T-helper 17 cell (primary cell): ENCODE measurements at places on chromosomes 6 and 20. TPM values are rescaled to one million over a fixed set of nuclear protein-coding genes. Genes with fewer than 3 reads are reported as not detected.

Gene ADGRF5
- total RNA-seq: not detected

Gene DBNDD2
- 10.7 TPM for total RNA-seq

Gene UNC5CL
- total RNA-seq: 4.2 TPM

Gene POU5F1
- total RNA-seq: not detected

Gene SCUBE3
- not detected for total RNA-seq

Gene TTBK1
- 0.16 TPM for total RNA-seq

- no peaks in the 10 kb centered on the region for H3K27me3 ChIP-seq
- DNase-seq: no peak
- no peaks in the 10 kb centered on the region for H3K36me3 ChIP-seq
- peaks cover 42% of the 10 kb centered on the region for H3K4me1 ChIP-seq
- peak overlapping the region; percentile 67 for H3K27ac ChIP-seq
Measured at GRCh38 chr6:87723170-87724078, 21.4 kb upstream of the AKIRIN2 start.

GRCh38 chr20:9523636-9524035, 9.2 kb downstream of the LAMP5 start:
- no peaks in the 10 kb centered on the region for H3K36me3 ChIP-seq
- DNase-seq: no peak
- H3K27me3 ChIP-seq: peaks cover 3% of the 10 kb centered on the region
- no peaks in the 10 kb centered on the region for H3K4me1 ChIP-seq

GRCh38 chr6:4924661-4925271, 79.1 kb downstream of the RPP40 start:
- no peak for DNase-seq
- peaks cover 15% of the 10 kb centered on the region for H3K4me1 ChIP-seq
- H3K36me3 ChIP-seq: peaks cover 2% of the 10 kb centered on the region
- H3K27ac ChIP-seq: no peak overlapping the region
- H3K4me3 ChIP-seq: no peak overlapping the region

GRCh38 chr6:10441004-10441654, 26.3 kb upstream of the TFAP2A start:
- DNase-seq: no peak
- H3K4me3 ChIP-seq: no peak overlapping the region

- H3K27me3 ChIP-seq: no peaks in the 10 kb centered on the region
- DNase-seq: no peak
- peaks cover 10% of the 10 kb centered on the region for H3K4me1 ChIP-seq
Measured at GRCh38 chr6:111173946-111174345, 86.6 kb downstream of the SLC16A10 start.

GRCh38 chr6:146666909-146667308, 68.1 kb downstream of the ADGB start:
- no peak for DNase-seq
- H3K4me1 ChIP-seq: no peaks in the 10 kb centered on the region
- H3K4me3 ChIP-seq: no peak overlapping the region
- no peaks in the 10 kb centered on the region for H3K36me3 ChIP-seq

DNA sequence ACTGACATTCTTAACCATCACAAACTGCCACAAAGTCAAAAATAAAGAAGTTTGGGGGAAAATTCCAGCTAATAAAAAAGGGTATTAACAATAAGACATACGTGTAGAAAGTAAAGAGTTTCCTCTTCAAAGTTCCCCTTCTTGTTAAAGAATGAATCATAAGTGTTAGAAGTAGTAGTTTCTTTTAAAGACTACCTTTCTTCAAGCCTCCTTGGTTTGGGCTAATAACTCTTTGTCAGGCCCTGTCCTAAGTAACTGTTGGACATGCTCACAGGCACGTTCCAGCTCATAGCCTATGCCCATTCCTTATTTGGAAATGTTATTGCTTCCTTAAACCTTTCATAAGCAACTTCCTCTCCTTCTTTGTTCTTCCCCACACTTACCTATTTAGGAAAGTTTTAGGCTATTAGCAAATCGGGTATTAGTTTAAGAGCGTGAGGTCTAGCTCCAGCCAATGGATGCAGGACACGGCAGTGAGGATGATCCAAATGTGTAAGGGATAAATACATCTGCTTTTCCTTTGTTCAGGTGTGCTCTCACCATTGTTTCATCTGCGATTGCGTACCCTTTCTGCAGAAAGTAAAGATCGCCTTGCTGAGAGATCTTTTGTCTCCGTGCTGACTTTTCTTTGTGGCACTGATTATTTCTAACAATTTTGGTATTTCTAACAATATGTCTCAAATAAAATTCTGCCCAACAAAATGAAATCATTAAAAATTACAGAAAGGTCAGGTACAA, 64.9 kb downstream of the CHD6 start:
- no peak for DNase-seq
- no peak overlapping the region for H3K27ac ChIP-seq
- H3K4me3 ChIP-seq: no peak overlapping the region
- no peaks in the 10 kb centered on the region for H3K36me3 ChIP-seq
- H3K27me3 ChIP-seq: no peaks in the 10 kb centered on the region
- H3K4me1 ChIP-seq: peaks cover 6% of the 10 kb centered on the region

GRCh38 chr6:11271228-11272020, 39.0 kb upstream of the NEDD9 start:
- H3K27ac ChIP-seq: no peak overlapping the region

GRCh38 chr6:108365478-108365877, 70.6 kb downstream of the AFG1L start:
- H3K27ac ChIP-seq: no peak overlapping the region
- H3K4me3 ChIP-seq: no peak overlapping the region
- DNase-seq: no peak
- peaks cover 3% of the 10 kb centered on the region for H3K4me1 ChIP-seq

GRCh38 chr6:33840048-33840926, 36.5 kb upstream of the MLN start:
- H3K4me3 ChIP-seq: peak overlapping the region; percentile 9
- H3K27me3 ChIP-seq: peaks cover 7% of the 10 kb centered on the region
- DNase-seq: no peak
- peak overlapping the region; percentile 88 for H3K27ac ChIP-seq
- no peaks in the 10 kb centered on the region for H3K36me3 ChIP-seq

DNA sequence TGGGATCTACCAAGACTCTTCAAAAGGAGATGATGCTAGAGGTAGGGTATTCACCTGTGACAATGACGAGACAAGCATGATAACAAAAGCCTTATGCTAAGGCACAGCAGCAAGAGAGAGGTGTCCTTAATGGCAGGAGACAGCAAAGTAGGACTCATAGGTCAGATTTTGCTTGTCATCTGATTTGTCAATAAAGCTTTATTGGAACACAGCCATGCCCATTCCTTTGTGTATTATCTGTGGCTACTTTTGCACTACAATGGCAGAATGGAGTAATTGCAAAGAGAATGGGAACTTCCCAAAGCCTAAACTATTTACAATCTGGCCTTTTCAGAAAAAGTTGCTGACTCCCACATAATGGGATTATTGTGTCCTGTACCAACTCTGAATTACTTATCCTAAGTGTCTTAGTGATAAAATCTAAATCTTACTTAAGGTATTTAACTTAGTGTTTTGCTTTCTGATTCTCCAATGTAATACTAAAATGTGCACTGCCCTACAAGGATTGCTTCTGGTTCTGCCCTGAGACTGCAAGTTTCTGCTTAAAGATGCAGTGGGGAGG, 221.6 kb downstream of the CDC5L start:
- no peaks in the 10 kb centered on the region for H3K36me3 ChIP-seq
- peaks cover 15% of the 10 kb centered on the region for H3K27me3 ChIP-seq
- H3K4me3 ChIP-seq: no peak overlapping the region
- H3K4me1 ChIP-seq: peaks cover 3% of the 10 kb centered on the region
- no peak overlapping the region for H3K27ac ChIP-seq
- DNase-seq: no peak

DNA sequence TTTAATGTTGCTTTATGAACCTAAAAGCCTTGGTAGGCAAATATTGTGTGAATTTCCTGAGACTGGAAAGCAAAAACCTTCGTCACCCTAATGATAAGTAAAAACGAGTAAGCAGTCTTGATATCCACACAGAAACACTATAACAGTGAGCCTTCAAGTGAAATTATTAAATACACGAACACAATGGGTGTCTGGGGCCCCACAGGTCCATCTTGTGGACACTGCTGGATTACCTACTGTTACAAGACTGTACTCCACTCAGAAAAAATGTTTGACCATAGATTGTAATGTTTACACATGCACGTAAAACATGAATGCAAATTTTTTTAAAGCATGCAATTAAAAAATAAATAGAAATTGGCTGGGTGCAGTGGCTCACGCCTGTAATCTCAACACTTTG, 466.9 kb downstream of the CD83 start:
- no peak overlapping the region for H3K27ac ChIP-seq
- H3K4me3 ChIP-seq: no peak overlapping the region
- no peaks in the 10 kb centered on the region for H3K4me1 ChIP-seq
- H3K27me3 ChIP-seq: no peaks in the 10 kb centered on the region
- no peaks in the 10 kb centered on the region for H3K36me3 ChIP-seq
- DNase-seq: no peak

GRCh38 chr6:90530882-90531281, 56.0 kb downstream of the MAP3K7 start:
- H3K27ac ChIP-seq: no peak overlapping the region
- peaks cover 7% of the 10 kb centered on the region for H3K36me3 ChIP-seq
- peaks cover 3% of the 10 kb centered on the region for H3K4me1 ChIP-seq
- DNase-seq: no peak
- no peaks in the 10 kb centered on the region for H3K27me3 ChIP-seq
- H3K4me3 ChIP-seq: no peak overlapping the region

- peak overlapping the region; percentile 71 for H3K27ac ChIP-seq
- no peaks in the 10 kb centered on the region for H3K27me3 ChIP-seq
- H3K36me3 ChIP-seq: no peaks in the 10 kb centered on the region
- no peak overlapping the region for H3K4me3 ChIP-seq
- H3K4me1 ChIP-seq: peaks cover 34% of the 10 kb centered on the region
Measured at GRCh38 chr6:106188104-106188794, 102.1 kb downstream of the PRDM1 start.

DNA sequence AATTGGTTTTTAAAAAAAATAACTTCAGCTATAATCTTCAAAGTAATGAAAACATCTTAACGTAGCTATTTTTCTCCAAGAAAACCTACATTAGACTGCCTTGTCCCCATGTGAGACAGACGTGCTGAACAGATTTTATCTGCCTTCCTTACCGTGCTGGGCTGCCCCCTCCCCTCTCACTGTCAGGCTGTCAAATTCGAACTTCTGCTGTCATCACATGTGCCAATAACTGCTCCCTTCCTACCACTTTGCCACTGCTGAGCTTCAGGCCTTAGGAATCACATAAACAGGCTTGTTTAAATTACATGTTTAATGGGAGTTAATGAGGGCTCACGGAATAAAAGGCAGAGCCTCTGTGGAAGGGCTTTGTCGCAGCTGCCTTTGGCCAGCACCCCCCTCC, 77.0 kb upstream of the NHSL1 start:
- H3K36me3 ChIP-seq: peaks cover 2% of the 10 kb centered on the region
- no peak overlapping the region for H3K27ac ChIP-seq
- no peak overlapping the region for H3K4me3 ChIP-seq
- H3K4me1 ChIP-seq: no peaks in the 10 kb centered on the region
- peaks cover 6% of the 10 kb centered on the region for H3K27me3 ChIP-seq

DNA sequence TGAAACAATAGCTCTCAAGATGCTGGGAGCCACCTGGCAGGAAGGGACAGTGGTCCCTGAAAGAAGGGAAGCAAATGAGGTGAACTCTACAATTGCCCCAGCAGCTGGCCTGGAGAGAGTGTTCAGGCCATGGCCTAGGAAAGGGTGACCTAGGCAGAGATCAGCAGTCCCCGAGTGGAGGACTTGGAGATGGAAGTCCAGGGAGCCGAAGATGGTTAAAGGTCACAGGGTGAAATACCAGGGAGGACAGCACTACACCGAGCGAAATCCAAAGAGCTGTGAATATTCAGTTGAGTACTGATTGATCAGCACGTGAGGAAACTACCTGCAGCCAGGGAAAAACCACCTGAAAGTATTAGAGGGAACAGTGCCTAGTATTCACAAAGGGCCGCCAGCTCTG, 133.1 kb downstream of the HIVEP2 start:
- H3K4me1 ChIP-seq: peaks cover 67% of the 10 kb centered on the region
- no peak for DNase-seq
- no peaks in the 10 kb centered on the region for H3K27me3 ChIP-seq
- H3K4me3 ChIP-seq: peak overlapping the region; percentile 50
- peak overlapping the region; percentile 88 for H3K27ac ChIP-seq
- H3K36me3 ChIP-seq: peaks cover 13% of the 10 kb centered on the region

- peaks cover 23% of the 10 kb centered on the region for H3K4me1 ChIP-seq
- H3K36me3 ChIP-seq: no peaks in the 10 kb centered on the region
- peaks cover 3% of the 10 kb centered on the region for H3K27me3 ChIP-seq
- peak overlapping the region; percentile 68 for H3K27ac ChIP-seq
Measured at GRCh38 chr6:143399775-143400174, 50.7 kb downstream of the ADAT2 start.

- DNase-seq: no peak
- peaks cover 12% of the 10 kb centered on the region for H3K27me3 ChIP-seq
- H3K27ac ChIP-seq: peak overlapping the region; percentile 92
- peak overlapping the region; percentile 81 for H3K4me3 ChIP-seq
- H3K36me3 ChIP-seq: peaks cover 7% of the 10 kb centered on the region
Measured at GRCh38 chr6:33018904-33019303, 9.5 kb upstream of the HLA-DOA start.

DNA sequence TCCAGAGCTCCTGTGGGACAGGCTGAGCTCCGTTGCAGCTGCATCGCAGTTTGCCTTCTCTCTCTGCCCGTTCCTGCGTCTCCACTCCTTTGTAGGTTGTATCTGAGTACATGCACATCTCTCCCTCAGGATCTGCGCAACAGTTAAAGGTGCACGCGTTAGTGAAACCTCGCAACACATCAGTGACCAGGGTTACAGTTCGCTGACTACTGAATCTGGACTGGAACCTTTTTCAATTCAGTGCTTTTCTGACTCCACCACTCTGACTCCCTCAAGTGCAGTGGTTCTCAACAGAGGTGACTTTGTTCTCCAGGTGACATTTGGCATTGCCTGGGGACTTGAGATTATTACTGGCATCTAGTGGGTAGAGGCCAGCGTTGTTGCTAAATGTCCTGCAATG, 44.0 kb downstream of the UST start:
- no peaks in the 10 kb centered on the region for H3K27me3 ChIP-seq
- H3K36me3 ChIP-seq: no peaks in the 10 kb centered on the region
- no peak overlapping the region for H3K4me3 ChIP-seq
- no peak overlapping the region for H3K27ac ChIP-seq
- no peak for DNase-seq
- H3K4me1 ChIP-seq: peaks cover 21% of the 10 kb centered on the region

- no peaks in the 10 kb centered on the region for H3K36me3 ChIP-seq
- H3K27me3 ChIP-seq: peaks cover 61% of the 10 kb centered on the region
- H3K4me3 ChIP-seq: no peak overlapping the region
- no peak for DNase-seq
- peaks cover 3% of the 10 kb centered on the region for H3K4me1 ChIP-seq
- H3K27ac ChIP-seq: no peak overlapping the region
Measured at GRCh38 chr6:160331204-160331603, 17.0 kb upstream of the SLC22A3 start.

- H3K4me3 ChIP-seq: no peak overlapping the region
- H3K4me1 ChIP-seq: peaks cover 55% of the 10 kb centered on the region
- H3K27me3 ChIP-seq: no peaks in the 10 kb centered on the region
- DNase-seq: no peak
- H3K27ac ChIP-seq: peak overlapping the region; percentile 85
- peaks cover 20% of the 10 kb centered on the region for H3K36me3 ChIP-seq
Measured at GRCh38 chr6:106315765-106316374, 9.7 kb downstream of the ATG5 start.

DNA sequence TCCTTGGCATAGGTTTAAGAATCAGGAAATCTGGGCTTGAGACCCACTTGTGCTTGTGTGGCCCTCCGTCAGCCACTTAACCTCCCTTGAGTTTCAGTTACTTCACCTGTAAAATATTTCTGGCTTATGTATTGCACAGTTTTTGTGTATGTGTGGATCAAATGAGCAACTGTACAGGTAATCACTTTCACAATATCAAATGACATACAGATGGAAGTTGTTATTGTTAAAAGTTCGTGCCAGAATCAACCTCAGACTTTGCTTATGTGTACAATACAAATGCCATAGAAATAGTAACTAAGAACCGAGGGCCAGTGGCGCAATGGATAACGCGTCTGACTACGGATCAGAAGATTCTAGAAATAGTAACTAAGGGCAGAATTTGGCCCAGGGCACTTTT, 65.6 kb upstream of the KIF13A start:
- peaks cover 5% of the 10 kb centered on the region for H3K4me1 ChIP-seq
- H3K4me3 ChIP-seq: no peak overlapping the region
- DNase-seq: no peak
- no peak overlapping the region for H3K27ac ChIP-seq
